ENCODE measurements at places on chromosomes 13 and 19.

- DNase-seq = no peak
These were observed 2.7 kb upstream of the ZNF43 start for GRCh38 chr19:21838646-21839045.

DNA sequence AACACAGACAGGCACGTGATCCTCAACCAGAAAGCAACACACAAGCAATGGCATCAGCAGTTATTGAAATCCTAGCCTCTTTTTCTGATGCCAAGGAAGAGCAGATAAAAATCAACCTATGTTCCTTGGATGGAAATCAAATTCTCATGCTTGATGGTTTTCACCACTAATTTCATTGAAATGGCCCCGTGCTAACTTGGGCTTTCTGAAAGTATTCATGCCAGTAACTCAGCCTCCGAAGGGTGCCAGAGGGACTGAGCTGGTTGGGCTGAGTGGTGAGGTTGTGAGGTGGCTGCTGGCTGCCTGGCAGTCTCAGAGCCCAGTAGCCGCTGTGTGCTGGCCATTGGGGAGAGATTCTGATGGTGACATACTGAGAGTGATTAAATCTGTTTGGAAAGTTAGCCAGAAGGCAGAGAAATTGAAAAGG, 309.3 kb downstream of the DCT start:
- no peak for DNase-seq

- no peak for DNase-seq
These were observed 80.1 kb downstream of the DCLK1 start for GRCh38 chr13:36051082-36051481.

- DNase-seq = no peak
These were observed 6.3 kb upstream of the RDH13 start for GRCh38 chr19:55068950-55069864.

- DNase-seq = no peak
These were observed 207.9 kb downstream of the KLF5 start for GRCh38 chr13:73266640-73267180.

GRCh38 chr13:26498656-26499601, 58.6 kb upstream of the WASF3 start:
- no peak for DNase-seq

- no peak for DNase-seq
These were observed 1011.0 kb upstream of the MIR17HG start for GRCh38 chr13:90336507-90336906.
